ENCODE measurements at places on chromosomes 5 and 9.

DNA sequence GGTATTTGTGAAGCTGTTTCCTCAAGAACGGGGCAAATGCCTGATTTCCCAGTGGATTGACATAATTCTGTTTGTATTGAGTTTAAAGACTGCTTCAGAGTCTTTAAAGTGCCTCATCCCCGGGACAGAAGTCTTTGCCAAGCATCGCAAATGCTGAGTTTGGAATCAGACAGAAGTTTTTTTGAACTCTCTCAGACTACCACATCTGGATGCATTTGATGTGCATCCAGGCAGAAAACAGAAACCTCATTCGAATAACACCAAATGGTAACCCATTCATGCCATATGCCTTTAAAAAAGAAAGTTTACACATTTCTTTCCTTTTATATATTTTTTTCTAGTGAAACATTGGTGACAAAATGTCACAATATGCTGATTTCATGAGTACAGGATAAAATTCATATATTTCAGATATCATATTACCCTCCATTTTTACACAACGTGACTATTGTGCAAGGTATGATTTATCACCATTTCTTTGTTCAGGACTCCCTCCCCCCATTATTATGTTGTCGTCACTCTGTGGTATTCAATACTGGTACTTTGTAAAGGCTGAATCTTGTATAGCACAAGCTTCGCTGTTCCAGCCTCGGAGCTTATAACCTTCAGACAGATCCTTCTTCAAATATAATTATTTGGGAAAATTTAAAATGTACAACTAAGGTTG, 91.1 kb downstream of the ZNF608 start:
- DNase-seq, result no peak

GRCh38 chr9:84697509-84698114, 28.1 kb downstream of the NTRK2 start:
- no peak for DNase-seq

DNA sequence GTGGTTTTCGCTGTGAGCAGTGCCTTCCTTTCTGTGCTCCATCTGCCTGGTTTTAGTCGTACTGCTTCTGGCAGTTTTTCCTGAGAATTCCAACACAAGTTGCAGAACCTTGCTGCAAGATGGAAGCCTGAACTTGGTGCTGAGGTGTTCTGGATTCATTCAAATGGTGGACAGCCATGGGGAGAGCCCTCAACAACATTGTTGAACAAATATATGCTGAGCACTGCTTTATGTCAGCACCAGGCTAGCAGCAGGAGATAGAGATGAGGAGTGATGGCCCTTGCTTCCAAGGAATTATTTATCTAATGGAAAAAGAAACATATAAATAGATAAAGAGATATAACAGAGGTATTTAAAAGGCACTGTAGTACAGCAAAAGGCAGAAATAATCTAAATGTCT, 7.3 kb upstream of the RPS6 start:
- DNase-seq, result no peak

DNA sequence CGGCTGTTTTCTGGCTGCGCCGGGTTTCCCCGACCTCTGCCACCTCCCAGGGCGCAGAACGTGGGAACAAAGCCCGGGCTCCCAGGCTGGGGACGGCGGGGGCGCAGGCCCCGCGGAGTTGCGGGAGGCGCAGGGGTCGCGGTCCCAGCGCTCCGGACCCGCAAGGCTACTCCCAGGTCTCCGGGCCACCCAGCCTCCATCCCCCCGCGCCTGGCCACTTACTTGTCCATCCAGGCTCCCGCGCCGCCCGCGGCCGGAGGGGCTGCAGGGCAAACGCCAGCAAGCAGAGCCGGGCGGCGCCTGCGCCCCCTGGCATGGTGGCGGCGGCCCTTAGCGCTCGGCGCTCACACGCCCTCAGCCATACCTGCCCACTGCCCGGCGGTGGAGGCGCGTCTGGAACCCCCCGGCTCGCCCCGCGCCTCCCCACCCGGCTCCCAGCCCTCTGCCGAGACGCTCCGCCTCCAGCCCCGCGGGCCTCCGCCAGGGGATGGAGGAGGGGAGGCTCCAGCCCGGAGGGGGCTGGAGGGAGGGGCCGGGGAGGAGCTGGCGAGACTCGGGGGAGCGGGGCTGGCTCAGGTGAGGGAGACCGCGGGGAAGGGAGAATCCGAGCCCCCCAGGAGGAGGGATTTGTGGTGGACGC, at the start of gene ADAM19:
ADAM19 (minus strand) TSS at position 395 of the 640 bp plus-strand sequence; CDS start at position 316, 79 bp downstream.
- no peak for DNase-seq

DNA sequence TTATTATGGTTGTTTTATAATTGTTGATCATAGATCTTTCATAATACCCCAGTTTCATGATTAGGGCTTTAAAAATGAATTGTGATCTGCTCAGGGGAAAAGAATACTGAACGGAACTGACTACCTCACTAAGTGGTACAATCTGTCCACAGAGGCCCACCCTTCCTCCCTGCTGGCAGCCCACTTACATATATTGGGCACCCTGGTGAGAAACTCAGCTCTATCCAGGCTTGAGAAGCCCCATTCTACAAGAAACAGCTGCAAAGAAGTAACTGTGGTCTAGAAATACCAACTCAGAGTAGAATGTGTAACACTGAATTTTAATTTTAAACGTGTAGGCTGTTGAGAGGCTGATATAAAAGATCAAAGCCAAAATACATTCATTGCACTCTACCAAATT, 46.9 kb downstream of the TSSK1B start:
- no peak for DNase-seq

DNA sequence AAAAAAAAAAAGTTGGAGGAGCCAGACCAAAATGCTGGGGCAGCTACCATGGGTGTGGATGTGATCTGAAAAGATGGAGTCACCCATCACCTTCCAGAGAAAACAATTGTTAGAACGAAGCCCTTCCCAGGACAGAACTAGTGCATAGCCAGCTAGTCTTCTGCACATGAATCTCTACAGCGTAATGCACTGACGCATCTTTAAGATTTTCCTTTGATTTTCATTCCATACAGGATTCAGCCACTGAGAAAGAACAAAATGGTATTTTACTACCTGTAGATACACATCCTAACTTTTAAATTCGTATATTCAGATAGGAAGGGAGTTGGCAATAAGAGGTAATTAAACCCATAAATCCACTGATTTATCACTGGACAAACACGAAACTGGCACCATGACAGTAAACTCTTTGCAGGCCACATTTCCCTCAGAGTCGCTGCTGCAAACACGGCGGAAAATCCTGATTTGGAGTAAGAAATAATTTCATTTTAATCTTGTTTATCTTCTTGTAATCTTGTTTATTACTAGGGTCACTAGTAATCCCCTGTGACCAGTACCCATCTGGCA, 206.6 kb downstream of the SPOCK1 start:
- DNase-seq, result no peak

DNA sequence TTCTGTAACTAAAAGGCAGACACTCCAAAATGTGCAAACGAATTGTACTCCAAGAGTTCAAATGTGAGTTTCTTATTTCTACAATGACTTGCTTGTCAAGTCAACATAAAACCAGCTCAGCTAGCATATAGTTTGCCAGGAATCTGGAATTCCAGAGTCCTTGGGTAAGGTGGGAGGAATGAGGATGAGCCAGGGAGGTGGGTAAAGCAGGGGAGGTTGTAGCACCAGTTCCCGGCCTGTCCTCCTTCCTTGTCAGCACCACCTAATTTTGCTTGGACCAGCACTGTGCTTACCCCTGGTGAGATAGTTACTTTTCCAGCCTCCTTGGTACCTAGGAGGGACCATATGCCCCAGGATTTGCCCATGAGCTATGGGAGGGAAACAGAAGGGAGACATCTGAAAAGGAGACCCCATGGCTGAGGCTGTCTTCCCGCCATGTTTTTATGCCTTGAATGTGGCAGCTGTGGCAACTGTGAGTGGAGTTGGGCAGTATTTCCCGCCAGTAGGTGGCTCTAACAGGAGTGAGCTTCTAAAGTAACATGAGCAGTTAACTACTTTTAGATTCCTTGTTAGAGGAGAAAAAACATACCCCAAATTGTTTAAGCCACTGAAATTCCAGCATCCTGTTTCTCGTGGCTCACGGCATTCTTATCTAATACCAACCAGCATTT, 302.5 kb downstream of the TENT4A start:
- DNase-seq, result no peak

DNA sequence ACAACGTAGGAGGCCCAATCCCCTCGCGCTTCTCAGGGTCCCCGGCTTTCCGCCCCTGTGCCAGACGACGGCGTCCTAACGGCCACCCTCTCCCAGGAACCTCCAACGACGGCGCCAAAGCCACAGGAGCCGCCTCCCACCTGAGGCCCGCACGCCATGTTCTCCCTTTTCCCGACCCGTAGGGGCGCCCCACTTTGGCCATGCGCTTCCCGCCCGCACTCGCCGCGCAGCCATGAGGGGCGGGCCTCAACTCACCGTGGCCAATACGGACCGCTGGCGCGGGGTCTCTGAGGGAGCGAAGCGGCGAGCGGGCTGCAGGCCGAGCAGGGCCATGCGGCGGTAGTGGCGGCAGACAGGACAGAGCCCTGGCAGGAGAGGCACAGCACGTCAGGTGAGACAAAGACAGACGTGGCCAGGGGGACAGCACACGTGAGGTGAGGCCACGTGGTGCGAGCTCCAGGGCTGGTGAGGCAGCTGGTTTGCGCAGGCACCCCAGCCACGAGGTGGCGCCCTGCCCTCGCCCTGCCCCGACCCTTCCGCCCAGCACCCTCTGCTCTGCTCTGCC, 1005.5 kb upstream of the PTPRD start:
- DNase-seq, result no peak

DNA sequence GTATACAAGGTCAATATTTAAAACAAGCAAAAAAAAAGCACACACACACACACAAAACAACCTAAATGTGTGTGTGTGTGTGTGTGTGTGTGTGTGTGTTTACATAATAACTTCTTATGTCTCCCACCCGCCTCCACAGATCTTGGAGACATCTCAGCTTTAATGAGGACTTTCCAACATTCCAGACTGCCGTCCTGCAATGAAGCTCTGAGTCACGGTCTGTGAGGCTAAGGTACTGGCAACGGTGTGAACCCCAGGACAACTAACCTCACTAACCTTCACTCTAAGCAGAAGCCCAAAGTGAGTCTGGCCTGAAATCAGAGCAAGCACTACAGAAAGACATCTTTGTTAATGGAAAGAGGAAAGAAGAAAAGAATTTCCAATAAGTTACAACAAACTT, 22.3 kb downstream of the ZNF474 start:
- no peak for DNase-seq

DNA sequence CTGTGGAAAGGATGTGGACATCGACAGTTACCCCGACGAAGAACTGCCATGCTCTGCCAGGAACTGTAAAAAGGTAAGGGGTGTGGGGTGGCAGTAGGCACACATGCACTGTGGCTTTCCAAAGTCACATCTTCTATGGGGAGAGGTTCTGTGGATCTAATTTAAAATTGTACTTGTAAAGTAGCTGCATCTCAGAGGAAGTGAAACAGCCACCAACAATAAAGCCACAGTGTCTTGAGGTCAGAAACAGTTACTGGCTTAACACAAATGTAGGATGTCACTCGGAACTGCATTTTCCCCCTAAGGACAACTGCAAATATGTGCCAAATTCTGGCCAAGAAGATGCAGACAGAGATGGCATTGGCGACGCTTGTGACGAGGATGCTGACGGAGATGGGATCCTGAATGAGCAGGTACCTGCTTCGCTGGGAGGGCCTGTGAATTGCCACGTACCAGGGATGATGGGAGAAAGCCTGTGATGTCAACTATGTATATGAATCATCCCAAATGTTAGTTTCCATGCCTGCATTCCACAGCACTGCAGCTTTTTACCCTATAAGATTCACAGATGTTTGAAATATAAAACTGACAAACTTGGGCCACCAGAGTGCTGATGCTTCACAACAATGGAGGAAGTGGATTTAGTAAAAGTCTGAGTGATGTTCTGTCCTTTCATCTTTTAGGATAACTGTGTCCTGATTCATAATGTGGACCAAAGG, 35.3 kb downstream of the THBS4 start:
- DNase-seq, result no peak

DNA sequence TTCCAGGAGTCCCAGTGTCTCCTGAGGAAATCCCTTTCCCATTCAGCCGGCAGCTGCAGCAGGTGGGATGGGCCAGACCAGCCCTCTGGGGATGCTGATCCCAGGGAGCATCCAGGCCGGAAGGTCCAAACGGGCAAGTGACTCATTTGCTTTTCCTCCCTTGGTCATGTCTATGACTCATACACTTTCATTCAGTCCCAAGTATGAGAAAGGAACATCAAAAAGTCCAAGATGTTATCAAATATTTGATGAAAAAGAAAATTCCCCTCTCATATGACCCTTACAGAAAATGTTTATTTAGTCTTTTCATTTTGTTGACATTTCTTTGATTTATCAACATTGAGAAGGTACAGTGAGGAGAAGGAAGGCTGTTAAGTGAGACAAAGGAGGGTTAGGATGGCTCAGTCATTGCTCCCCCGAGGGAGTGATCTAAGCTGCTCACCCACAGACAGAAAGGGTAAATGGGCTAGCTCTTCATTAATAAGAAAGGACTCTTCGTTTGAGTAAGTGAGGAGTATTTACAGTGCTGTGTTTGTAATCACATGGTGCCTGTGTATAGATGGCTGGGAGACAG, 117.6 kb upstream of the ANKRD55 start:
- no peak for DNase-seq

DNA sequence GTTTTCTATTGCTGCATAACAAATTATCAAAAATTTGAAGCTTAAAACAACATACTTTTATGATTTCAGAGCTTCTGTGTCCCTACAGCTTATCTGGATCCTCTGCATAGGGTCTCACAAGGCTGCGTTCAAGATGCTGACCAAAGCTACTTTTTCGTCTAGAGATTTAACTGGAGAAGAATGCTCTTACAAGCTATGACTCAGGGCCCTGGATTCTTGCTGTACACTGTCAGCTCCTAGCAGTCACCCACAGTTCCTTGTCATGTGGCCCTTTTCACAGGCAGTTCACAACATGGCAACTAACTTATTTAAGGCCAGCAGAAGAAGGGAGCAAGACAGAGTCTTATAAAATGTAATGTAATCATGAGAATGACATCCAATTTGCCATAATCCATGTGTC, 70.8 kb upstream of the FAM174A start:
- DNase-seq, result no peak

- no peak for DNase-seq
These were observed 168.7 kb downstream of the XRCC4 start for GRCh38 chr5:83246071-83246470.

DNA sequence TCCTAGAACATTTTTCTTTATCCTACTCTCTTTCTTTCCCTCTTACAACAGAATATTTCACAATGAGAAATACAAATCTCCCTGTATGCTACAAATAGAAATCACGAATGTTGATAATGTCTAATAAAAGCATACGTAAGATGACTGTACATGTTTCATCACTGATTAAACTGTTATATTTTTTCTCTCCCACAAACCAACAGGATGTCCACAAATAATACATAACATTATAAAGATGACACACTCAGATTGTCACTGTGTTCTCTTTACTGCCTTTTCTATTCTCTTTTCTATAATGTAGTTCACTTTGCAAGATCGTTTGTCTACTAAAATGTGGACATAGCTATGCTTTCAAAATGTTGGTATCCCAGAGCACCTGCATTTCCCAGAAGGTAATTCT, 90.7 kb upstream of the PARP8 start:
- DNase-seq, result no peak

- no peak for DNase-seq
These were observed 1.6 kb upstream of the FCN1 start for GRCh38 chr9:134919303-134919702.

- DNase-seq, result no peak
These were observed 3.9 kb downstream of the DAB2IP start for GRCh38 chr9:121655231-121655755.

All from pons (tissue), 1 donor.